Activated CD8-positive, alpha-beta memory T cell treated with anti-CD3 and anti-CD28 coated beads, Interleukin-2, amount 50 U/mL, for 48 hours (primary cell): ENCODE measurements at places on chromosomes 11 and 22.

GRCh38 chr11:11512502-11512901 lies 109.3 kb downstream of the GALNT18 start:
- DNase-seq, result no peak

GRCh38 chr11:104432981-104433380 lies 269.0 kb upstream of the PDGFD start:
- DNase-seq, result no peak

DNA sequence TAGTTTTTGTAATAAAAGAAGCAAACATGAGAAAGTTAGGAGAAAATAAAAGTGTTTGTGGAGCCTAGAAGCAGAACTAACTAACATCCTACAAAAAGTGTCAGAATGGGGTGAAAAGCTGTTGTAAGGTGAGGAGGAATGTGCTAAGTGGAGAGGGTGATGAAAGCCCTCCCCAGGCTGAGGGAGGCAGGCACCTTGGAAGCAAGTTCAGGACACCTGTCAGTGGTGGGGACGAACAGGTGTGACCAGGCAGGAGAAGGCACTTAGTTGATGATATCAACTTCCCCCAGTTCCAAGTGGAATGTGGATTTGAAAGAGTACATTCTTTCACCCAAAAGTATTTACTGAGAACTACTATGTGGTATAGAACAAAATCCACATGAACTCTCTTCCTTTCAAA lies 18.7 kb upstream of the BMAL1 start:
- DNase-seq, result no peak

GRCh38 chr11:86230179-86230804 lies 14.3 kb upstream of the EED start:
- DNase-seq, result no peak

DNA sequence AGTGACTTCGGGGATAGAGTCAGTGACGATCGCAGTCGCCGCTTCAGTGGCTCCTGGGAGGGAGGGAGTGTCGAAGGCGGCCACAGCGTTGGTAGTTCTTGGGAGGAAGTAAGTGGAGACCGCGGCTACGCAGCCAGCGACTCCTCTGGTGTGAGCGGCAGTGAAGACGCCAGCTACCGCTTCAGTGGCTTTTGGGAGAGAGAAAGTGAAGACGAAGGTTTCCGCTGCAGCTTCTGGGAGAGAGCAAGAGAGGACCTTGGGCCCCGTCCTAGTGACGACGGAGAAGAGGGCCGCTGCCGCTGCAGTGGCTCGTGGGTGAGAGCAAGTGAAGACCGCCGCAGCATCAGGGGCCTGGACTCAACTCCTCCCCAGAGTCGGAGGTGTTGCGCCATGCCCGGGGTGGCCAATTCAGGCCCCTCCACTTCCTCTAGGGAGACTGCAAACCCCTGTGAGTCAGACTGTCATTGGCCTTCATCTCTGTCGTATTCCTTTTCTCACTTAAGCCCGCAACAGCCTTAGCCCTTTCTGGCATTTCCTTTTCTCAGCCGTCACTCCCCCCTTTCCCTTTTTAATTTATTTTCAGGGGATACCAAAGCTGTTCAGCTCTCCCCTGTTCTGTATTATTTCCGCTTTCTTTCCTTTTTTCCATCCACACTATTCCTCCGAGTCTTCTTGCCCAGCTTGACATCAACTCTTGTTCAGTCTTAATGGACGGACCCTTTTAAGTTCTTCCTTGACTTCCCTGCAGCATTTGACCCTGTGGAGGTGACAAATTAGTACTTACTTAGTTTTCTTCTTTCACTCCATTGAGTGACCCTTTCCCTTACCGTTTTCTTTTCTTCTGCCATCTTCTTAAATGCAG lies 1.0 kb downstream of the ANKRD42 start:
- DNase-seq, result peak; percentile 83

GRCh38 chr11:112993808-112994207 lies 32.6 kb downstream of the NCAM1 start:
- DNase-seq, result no peak

- no peak for DNase-seq
Observed at GRCh38 chr22:40746428-40747220, 67.3 kb downstream of the MCHR1 start.

GRCh38 chr11:108199446-108200321 lies 22.8 kb downstream of the NPAT start:
- peak; percentile 75 for DNase-seq

DNA sequence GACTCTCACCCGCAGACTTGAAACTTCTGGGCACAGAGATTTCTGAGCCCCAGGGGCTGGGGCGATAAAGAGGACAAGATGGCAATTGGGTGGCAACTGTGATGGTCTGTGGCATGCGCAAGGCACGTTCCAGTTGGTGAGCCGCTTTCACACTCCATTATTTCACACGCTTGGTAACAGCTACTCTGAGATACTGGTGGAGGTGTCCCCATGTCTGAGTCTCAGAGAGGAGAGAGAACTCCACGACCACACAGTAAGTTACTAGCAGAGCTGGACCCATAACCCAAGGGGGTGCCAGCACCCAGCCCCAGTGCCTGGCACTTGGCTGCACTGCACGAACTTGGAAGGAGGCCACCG lies 6.0 kb upstream of the KCNJ4 start:
- no peak for DNase-seq

GRCh38 chr11:1564535-1565172 lies 7.4 kb downstream of the DUSP8 start:
- DNase-seq, result no peak

DNA sequence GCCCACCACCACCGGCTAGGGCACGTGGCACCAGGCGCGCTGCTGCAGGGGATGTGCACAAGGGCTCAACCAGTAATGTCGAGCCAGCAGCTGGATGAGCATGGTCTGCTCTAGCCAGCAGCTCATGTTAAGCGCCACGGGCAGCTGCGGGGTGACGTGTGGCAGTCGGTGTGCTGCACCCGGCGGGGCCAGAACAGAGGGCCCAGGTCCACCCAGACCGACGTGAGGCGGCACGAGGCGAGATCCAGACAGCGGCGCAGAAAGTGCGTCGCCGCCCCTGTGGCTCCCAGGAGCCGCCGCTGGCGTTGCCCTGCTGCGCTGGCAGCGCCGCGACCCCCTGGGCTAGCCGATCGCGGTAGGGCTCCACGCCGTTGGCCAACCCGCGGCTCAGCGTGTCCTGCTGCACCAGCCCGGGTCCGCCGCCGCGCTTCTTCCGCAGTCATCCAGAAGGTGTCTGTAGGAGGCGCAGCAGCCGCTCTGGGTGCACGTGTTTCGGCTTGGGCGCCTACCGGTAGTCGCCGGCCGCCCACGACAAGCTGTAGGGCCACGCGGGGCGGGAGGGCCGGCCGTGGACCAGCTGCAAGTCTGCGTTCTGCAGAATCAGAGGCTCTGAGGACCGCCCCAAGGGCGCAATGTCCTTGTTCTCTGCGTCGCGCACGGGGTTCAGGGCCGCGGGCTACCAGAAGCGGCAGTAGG lies 4.6 kb upstream of the GALR3 start:
- DNase-seq, result peak; percentile 83

DNA sequence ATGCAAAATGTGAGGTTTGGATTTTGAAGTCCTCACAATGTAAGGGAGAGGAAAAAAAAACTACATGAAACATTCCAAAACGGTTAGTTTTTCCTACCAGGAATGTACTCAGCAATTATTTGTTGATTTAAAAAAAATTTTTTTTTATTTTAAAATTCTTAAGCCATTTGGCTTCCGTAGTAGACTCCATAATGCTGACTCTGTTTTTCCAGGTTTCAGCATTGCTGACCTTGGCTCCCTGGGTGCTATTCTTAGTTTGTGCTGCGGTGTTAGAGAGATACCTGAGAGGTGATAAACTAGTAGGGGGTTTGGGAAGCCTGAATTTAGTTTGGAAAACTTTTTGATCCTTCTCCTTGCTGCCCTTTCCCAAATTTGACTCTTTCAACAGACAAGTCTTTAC lies 10.6 kb downstream of the STT3A start:
- DNase-seq, result no peak

DNA sequence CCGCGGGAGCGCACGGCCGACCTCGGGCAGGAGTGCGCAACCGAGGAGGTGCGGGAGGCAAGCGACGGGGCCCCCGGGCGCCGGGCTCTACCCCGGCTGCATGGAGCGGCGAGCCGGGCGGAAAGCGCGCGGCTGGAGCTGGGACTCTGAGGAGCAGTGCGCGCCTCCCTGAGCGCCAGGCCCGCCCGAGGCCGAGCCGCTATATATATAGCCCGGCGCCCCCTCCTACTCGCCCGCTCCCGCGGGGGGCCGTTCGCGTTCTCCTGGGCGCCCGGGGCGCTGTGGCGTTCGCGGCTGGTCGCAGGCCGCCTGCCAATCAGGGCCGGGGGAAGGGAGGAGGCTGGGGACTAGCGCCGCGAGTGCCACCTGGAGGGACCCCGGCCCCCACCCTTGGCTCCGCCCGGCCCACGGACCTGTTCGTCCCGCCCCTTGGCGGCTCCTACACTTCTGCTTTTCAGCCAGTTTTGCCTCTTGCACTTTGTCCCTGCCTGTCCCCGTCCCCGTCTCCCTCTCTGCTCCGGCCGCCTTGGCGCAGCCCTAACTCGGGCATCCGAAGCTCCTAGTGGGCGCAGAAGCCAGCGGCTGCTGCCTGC lies at the start of gene FGF4:
TSS of gene FGF4 (minus strand) at position 179 of the 593 bp plus-strand sequence. CDS start 257 bp downstream, outside the sequence.
- DNase-seq, result no peak
